Activated CD8-positive, alpha-beta memory T cell treated with anti-CD3 and anti-CD28 coated beads for 24 hours (primary cell): ENCODE measurements at places on chromosomes 1 and 21.

DNA sequence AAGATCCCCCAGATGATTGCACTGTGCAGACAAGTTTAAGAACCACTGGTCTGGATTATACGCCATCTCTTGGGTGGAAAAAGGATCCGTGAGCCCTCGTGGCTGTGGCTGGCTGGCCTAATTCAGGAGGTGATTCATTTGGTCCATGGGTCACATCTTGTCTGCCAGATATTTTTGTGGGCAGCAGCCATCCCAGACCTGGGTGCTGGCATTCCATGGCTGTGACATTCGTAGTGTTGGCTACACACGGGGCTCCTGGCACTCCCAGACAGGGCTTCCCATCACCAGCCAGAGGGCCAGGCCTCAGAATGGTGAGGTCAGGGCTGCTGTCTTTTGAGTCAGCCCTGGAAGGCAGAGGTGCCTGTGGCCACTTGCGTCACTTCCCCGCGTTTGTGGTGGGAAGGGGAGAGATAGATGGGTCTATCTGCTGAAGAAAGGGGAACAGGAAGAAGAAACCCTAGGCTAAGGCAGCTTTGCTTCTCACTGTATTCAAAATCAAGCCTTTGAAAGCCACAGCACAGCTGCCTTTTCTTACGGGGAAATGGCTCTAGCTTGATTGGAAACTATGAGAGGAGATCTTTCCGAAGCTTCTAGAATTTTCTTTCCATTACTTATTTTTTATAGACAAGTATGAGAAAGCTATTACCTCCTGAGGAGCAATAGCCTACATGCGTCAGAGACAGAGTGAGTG lies 32.4 kb downstream of the EIF2D start:
- DNase-seq: peak; percentile 92

- no peak for DNase-seq
Measured at GRCh38 chr1:25091658-25092057, 140.6 kb downstream of the SYF2 start.

DNA sequence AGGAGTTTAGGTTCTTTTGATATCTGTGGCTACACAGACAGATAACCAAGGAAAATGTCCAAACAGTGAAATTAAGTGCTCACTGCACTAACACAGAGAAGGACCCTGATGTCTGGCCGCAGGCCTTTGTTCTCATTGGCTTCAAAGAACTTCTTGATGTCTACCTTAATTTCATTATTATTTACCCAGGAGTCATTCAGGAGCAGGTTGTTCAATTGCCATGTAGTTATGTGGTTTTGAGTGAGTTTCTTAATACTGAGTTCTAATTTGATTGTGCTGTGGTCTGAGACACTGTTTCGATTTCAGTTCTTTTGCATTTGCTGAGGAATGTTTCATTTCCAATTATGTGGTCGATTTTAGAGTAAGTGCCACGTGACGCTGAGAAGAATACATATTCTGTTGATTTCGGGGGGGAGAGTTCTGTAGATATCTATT lies 15.2 kb upstream of the LGALS8 start:
- no peak for DNase-seq

DNA sequence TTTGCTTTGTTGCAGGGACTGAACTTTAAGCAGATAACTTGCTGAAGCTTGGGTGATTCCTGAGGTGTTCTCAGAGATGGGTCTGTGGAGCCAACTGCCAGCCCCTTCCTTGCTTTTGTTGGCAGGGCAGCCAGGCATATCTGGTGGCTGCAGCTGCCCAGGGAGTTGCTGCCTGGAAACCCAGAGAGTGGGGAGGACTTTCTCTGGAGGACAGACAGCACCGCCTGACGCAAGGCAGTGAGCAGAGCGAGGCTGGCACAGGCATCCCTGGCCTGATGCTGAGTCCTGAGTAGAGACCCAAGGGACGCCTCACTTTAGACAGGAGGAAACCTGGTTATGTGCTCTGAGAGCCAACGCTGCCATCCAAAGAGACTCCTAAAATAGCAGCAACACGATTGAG lies 9.8 kb upstream of the OLFML2B start:
- DNase-seq: no peak

DNA sequence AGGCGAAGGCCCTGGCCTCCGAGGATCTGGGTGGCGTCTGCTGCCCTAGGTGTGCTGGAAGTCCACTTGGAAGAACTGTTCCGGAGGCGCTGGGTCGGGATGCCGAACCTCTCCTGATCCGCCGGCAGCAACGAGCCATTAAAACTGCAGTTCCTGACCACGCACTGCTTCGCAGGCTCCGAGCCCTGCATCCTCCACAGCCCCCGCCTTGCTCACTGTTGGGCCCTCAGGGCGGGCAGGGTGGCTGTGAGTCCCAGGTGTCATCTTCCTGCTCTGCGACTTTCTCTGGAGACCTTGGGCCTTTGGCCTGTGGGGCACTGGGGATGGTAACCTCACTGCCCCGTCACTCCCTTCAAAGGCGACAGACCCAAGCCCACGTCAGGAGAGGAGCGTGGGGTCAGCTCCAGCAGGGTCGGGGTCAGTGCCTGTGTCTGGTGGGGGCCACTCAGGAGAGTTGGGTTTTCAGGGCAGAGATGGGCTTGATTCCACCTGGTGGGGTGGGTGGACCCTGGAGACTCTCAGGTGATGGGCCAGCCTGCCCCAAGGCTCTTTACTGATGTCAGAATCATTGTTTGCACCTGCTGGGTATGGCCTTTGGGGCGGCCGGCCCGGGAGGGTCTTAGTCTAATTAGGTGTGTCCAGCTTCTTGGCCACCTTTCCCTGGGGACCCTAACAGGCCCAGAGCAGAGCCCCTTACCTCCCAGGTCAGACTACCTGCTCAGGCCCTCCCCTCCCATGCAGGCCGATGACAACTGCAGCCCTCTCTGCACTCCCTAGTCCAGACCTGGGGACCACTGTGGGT lies 3.1 kb downstream of the PRXL2B start:
- DNase-seq: no peak
